Natural killer cell (primary cell): ENCODE measurements at places on chromosomes 6 and 20. TPM values are rescaled to one million over a fixed set of nuclear protein-coding genes. Genes with fewer than 3 reads are reported as not detected.

DNA sequence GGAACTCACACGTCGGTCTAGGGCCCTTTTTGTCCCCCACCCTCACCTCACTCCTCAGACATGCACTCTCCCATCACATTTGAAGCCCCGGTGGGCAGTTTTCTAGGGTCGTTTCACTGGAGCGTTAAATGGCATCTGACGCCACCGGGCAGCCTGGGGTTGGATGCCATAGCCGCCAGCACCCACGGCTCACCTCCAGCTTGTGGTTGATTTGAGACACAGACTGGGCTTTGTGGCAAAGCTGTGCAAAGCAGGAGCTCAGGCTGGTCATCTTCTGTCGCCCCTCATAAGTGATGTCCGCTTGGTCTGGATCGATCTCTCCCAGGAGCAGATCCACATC, 530 bp downstream of the GOPC start:
- H3K27ac ChIP-seq, result peak overlapping the region; percentile 78
- peaks cover 22% of the 10 kb centered on the region for H3K4me1 ChIP-seq
- H3K36me3 ChIP-seq, result peaks cover 6% of the 10 kb centered on the region
- H3K27me3 ChIP-seq, result no peaks in the 10 kb centered on the region
- DNase-seq, result no peak

DNA sequence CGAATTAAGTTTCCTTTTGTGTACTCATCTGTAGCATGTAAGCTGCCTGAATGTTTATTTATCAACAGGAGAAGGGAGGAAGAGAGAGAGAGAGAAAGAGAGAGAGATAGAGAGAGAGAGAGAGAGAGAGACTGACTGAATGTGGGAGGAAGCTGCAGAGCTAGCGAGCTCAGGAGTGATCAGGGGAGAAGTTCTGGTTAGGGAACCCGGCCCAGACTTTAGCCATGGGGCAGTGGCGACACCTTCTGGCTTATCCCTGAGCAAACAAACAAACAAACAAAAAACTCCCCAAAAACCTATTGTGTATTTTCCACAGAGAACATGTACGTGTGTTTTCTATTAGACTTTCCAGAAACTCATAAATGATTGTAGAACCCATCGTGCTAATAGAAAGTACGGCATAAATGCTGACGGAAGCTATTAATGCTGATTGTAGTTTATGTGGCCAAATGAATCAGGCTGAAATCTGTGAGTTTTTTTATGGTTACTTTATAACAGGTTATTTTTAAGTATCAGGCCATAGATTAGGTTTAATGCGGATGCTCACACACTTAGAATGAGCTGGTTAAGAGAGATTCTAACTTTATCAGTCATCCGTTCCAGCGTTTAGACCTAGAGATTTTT, 92.8 kb downstream of the CLIC5 start:
- H3K4me1 ChIP-seq, result no peaks in the 10 kb centered on the region
- no peaks in the 10 kb centered on the region for H3K27me3 ChIP-seq
- H3K4me3 ChIP-seq, result no peak overlapping the region

DNA sequence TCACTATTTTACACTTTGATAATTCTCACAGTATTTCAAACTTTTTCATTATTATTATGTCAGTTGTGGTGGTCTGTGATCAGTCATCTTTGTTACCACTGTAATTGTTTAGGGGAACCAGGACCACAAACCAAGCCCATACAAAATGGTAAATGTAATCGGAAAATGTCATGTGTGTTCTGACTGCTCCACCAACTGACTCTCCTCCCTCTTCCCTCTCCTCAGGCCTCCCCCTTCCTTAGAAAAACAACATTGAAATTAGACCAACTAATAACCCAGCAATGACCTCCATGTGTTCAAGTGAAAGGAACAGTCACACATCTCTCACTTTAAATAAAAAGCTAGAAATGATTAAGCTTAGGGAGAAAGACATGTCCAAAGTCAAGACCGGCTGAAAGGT, 63.8 kb downstream of the GMDS start:
- H3K27me3 ChIP-seq, result no peaks in the 10 kb centered on the region
- no peak overlapping the region for H3K27ac ChIP-seq
- no peaks in the 10 kb centered on the region for H3K36me3 ChIP-seq
- H3K4me1 ChIP-seq, result no peaks in the 10 kb centered on the region
- DNase-seq, result no peak
- no peak overlapping the region for H3K4me3 ChIP-seq

DNA sequence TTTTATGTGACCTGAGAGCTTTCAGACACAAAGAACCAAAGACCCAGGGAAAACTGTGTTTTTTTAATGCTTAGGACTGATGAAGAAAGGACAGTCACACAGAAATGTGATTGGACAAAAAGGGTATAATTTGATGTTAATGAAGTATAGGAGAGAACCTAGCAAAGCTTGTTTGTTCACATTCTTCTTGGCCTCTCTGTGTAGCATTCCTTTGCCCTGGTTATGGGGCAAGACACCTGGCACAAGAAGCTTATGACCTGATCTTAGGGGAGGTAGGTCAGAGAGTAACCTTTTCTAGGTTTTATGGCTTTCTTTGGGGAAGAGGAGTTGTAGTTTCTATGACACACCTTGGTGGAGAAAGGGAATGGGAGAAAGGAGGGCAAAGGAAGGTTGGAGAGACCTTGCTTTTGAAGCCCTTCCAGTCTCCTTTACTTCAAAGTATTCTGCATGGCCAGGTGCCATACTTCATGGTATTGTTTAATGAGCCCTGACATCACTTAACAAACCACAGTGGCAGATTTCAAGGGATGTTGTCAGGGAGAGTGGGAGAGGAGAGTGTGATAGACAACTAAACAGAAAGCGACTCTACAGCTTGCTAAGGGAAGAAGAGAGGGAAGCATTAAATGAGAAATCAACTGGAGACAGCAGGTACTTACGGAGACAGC, 701.8 kb upstream of the FLRT3 start:
- no peaks in the 10 kb centered on the region for H3K4me1 ChIP-seq
- no peak overlapping the region for H3K27ac ChIP-seq
- H3K36me3 ChIP-seq, result no peaks in the 10 kb centered on the region
- no peak overlapping the region for H3K4me3 ChIP-seq
- H3K27me3 ChIP-seq, result no peaks in the 10 kb centered on the region
- no peak for DNase-seq

GRCh38 chr20:24207803-24208300, 219.3 kb upstream of the GGTLC1 start:
- no peak for DNase-seq
- no peaks in the 10 kb centered on the region for H3K4me1 ChIP-seq
- H3K36me3 ChIP-seq, result no peaks in the 10 kb centered on the region
- no peak overlapping the region for H3K27ac ChIP-seq
- peaks cover 2% of the 10 kb centered on the region for H3K27me3 ChIP-seq

- peaks cover 25% of the 10 kb centered on the region for H3K4me1 ChIP-seq
- H3K27me3 ChIP-seq, result no peaks in the 10 kb centered on the region
- peaks cover 2% of the 10 kb centered on the region for H3K36me3 ChIP-seq
- peak overlapping the region; percentile 94 for H3K4me3 ChIP-seq
Observed at GRCh38 chr20:44520881-44521280, 989 bp downstream of the SERINC3 start.

The WFDC13 gene
- not detected for total RNA-seq

The PACSIN1 gene
- 6.6 TPM for total RNA-seq

The CNBD2 gene
- total RNA-seq, result 19.5 TPM

The FOXO3 gene
- 51.3 TPM for total RNA-seq

The CFAP206 gene
- total RNA-seq, result not detected
